ENCODE measurements at places on chromosomes 11 and 22.

- no peak for DNase-seq
These were observed 720 bp downstream of the UFD1 start for GRCh38 chr22:19478045-19478900.

DNA sequence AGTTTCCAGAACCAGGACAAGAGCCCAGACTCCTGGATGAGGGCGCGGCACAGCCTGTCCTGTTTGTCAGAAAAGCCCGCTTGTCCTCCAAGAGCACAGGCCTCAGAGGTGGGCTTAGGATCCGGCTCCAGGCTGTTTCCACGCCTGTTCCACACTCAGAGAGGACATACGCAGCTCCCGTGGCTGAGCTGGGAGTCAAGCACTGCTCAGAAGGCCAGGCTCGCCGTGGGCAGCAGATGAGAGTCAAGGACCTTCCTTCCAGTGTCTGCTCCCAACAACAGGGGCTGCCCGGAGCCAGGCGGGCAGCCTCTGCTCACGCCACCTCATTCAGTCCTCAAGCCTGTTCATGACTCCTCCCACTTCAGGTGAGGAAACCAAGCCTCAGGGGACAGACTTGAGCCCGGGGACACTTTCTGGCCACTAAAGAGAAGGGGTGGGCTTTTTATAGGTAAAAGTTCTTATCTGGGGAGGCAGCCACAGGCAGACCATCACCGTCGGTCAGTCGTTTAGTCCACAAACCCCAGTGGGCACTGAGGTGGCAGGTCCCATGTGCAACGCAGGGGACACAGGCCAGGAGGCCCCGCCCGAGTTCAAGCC, 3.8 kb downstream of the CYB5R3 start:
- DNase-seq: peak; percentile 24

DNA sequence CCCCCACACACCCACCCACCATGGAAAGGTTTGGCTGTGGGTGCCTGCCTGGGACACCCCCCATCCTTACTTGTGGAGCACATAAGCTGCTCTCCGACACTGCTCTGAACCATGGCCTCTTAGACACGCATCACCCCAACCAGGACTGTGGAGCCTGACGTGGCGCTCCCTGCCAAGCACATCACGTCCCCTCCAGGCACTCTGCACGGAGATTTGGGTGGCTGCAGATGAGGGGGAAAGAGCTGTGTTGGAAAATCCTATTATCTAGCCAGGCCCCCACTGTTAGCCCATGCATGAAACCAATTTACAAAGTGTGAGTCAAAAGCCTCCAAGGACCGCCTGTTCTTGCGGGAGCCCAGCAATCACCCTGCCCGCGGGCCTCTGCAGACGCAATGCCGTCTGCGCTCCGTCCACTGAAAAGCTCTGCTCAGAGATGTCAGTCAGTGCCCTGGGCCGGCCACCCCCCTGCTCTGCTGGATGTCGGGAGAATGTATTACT, 163.4 kb upstream of the NECTIN1 start:
- no peak for DNase-seq

DNA sequence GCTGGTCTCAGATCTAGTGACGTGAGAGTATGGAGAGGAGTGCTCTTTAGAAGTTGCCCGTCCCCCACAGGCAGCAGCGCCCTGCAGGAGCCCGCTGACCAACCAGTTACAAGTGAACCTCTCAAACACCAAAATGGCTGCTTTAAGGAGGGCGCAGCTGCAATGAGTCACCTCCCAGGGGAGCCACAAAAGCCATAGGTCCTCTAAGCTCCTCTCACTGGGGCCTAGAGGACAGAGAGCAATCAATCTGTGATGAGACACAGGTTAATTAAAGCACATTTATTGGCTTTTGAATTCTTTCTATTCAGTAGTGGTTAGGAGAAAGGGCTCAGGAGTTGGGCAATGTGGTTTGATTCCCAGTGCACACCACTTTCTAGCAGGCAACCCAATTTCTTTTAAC, 15.5 kb upstream of the RAPSN start:
- DNase-seq: no peak
